ENCODE measurements at places on chromosomes 2 and 18.

GRCh38 chr2:120251078-120251477 lies 1.6 kb upstream of the RALB start:
- DNase-seq, result no peak

- DNase-seq, result peak; percentile 46
Observed at GRCh38 chr18:35582899-35583558, 1.5 kb downstream of the GALNT1 start.

DNA sequence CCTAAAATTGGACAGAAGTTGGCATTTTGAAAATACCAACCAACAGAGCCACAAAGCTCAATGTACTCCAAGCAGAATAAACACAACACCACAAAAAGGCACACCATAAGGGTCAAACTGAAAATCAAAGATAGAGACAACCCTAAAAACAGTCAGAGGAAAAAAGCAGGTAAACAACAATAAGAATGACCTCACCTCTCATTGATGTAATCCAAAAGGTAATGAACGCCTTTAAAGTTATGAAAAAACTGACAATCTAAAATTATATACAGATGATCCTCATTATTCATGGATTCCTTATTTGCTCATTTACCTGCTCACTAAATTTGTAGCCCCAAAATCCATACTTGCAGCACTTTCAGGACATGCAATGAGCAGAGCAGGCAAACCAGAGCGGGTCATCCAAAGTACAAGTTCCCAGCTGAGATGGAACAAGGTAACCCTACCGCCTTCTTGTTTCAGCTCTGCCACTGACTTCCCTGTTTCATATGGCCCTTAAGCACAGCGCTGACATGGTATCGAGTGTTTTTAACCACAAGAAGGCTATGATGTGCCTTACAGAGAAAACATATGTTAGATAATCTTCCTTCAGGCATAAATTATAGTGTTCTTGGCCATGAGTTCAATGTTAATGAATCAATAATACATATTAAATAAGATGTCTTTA lies 17.0 kb downstream of the RTN4 start:
- no peak for DNase-seq

- no peak for DNase-seq
Observed at GRCh38 chr2:136098441-136098840, 19.5 kb downstream of the CXCR4 start.

GRCh38 chr2:236078297-236079255 lies 89.6 kb downstream of the GBX2 start:
- peak; percentile 62 for DNase-seq
